ENCODE measurements at places on chromosomes 1 and 21.

DNA sequence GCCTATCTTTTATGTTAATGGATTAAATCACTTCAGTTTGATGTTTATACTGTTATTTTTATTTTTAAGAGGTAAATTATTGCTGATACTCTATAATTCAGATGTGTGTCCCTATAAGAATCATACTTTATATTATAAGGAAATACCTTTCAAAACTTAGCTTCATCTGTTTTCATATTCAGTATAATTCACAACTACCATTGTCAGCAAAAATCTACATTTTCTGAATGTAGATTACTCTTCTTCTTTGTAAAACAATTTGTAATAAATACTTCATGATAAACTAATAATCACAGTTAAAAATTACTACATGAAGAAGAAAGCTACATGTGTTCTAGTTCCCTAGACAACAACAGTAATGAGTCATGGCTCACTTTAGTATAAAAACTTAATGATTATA is 115.4 kb upstream of the SERTAD4 start:
- DNase-seq: no peak

DNA sequence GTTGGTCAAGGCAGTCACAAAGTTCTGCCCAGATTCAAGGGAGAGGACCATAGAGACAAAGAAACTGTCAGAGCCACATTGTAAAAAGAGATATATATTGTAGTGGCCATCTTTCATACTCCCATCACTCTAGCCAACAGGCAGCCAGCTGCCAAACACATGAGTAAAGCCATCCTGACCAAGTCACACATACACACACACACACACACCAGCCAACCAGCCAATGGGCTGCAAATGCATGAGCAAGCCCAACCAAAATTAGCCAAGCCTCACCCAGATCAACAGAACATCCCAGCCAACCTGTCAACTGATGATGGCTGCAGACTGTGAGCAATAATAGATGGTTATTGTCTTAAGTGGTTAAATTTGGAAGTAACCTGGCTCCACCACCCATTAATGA is 120.7 kb downstream of the SEC16B start:
- no peak for DNase-seq

GRCh38 chr21:42785666-42786427 is 93.5 kb downstream of the WDR4 start:
- no peak for DNase-seq

DNA sequence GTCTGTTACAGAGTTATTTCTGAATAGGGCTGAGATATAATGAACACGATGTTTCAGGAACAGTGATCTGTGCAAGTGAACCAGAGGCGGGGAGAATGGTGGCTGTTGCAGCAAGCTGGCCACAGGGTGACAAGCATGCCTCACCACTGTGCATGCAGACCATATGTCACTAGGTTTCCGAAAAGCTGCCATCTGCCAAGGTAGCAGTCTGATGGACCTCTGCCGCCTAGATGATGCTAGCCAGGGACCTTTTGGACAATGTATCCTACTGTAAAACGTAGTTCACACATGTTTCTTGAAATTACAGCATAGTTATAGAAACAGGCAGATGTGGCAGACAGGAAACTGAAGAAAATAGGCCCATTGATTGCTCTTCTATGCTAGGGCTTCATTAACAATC is 204.2 kb upstream of the RRP15 start:
- DNase-seq: no peak

DNA sequence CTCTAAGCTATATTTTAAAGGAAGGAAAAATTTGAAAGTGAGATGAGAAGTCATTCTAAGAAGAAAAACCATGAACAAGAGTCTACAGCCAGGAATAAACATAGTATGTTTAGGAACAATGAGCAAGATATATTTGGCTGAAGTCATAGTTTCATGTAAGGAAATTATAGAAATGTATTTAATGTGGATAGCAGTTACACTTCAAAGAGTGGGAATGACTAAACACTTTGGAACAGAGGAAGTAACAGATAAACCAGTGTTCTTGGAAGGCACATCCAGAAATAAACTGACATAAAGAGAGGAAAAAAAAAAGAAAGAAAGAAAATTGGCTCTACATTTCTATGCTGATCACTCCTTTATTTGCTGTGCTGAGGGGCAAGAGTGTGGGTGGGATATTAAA is 18.0 kb downstream of the C8A start:
- DNase-seq: peak; percentile 5

DNA sequence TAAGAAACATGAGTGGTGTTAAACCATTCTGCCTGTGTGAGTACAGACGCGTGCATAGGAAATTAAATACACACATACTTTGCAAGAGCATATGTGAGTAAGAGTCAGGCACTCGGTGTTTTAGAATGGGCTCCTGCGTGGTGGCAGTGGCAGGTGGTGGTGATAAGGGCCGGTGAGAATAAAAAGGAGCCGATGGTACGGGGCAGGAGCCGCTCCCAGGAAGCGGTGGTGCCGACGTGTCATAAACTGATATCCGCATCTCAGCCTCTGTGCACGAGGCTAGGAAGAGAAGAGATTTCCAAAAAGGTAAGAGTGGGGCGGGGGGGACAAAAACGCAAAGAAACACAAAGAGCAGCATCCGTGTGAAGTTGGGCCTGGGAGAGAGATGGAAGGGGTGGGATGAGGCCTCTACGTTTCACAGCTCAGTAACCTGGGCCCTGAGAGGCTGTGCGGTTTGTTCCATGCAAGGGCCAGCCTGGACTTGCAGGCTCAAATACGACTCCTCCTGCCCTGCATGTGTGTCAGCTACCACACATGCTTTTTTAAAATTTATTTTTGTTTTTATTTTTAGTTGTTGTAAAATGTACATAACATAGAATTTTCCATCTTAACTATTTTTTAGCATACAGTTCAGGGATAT is 127.7 kb upstream of the COL6A1 start:
- DNase-seq: no peak

- no peak for DNase-seq
These were observed 7.0 kb downstream of the ALDH4A1 start for GRCh38 chr1:18895317-18895716.

GRCh38 chr21:37061926-37062592 is 10.8 kb downstream of the PIGP start:
- DNase-seq: no peak

- DNase-seq: no peak
These were observed 137.8 kb downstream of the GLIS1 start for GRCh38 chr1:53601031-53601745.

DNA sequence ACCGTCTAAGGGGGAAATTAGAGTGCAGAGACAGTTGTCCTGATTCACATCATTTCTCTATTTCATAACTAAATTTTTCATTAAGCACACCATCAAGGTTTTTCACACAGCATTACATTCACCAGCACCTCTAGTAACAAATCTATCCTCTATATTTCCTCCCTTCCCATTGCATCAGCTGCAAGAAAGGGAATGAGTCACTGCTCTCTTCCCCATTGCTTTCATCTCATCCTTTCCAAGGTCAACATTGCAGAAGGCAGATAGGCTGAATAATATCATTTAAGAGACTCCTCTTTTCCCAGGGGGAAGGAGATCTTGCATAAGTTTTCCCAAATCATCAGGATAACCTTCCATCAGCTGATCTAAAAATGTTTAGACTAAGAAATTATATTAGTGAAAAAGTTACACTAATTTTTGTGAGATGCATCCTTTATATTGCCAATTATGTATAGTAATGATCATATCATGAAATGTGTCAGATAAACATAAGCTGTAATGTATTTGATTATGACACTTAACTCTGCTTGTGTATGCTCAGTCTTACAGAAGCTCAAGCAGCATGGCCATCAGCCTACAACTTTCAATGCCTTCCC is 4.3 kb downstream of the INTS7 start:
- no peak for DNase-seq

- DNase-seq: no peak
These were observed 478 bp downstream of the C2CD2 start for GRCh38 chr21:41953249-41953830.

GRCh38 chr21:29675451-29675850 is 264.3 kb downstream of the GRIK1 start:
- DNase-seq: no peak

DNA sequence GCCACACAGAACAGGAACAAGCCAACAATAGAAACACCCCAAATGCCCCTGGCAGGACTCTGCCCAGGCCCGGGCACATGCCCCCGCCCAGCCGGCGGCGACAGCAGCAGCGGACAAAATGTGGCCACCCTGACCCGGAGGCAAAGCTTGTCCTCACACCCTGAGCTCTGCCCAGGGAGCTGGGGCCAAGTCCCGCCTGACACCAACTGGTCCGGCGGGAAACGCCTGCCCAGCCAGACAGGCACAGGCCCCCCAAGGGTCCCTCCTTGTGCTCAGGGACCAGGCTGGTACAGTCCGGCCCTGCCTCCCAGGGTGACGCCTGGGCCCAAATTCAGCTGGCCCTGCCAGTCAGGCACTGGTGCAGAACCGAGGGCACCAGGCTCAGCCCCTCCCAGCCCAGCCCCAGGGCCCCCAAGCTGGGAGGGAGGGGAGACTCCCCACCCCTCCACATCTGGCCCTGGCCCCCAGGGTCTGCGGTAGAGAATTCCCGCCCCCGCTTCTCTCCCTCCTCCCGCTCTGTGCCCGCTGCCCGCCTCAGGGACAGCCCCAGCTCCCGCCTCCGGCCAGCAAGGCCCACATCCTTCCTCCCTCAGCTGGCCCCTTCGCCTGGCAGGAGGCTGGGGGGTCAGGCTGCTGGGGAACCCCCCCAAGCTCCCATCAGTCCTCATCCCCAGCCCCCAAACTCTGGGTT is 2.0 kb downstream of the AHDC1 start:
- DNase-seq: peak; percentile 41
